ENCODE measurements at places on chromosomes 6 and 20. TPM values are rescaled to one million over a fixed set of nuclear protein-coding genes. Genes with fewer than 3 reads are reported as not detected.

MUC21 gene
- not detected for total RNA-seq

PTPRK gene
- total RNA-seq: 61.3 TPM

TCP11 gene
- total RNA-seq: 0.18 TPM

CRISP3 gene
- not detected for total RNA-seq

AKAP12 gene
- total RNA-seq: 309 TPM

IMPG1 gene
- total RNA-seq: not detected
